ENCODE measurements at places on chromosomes 7 and 10.

DNA sequence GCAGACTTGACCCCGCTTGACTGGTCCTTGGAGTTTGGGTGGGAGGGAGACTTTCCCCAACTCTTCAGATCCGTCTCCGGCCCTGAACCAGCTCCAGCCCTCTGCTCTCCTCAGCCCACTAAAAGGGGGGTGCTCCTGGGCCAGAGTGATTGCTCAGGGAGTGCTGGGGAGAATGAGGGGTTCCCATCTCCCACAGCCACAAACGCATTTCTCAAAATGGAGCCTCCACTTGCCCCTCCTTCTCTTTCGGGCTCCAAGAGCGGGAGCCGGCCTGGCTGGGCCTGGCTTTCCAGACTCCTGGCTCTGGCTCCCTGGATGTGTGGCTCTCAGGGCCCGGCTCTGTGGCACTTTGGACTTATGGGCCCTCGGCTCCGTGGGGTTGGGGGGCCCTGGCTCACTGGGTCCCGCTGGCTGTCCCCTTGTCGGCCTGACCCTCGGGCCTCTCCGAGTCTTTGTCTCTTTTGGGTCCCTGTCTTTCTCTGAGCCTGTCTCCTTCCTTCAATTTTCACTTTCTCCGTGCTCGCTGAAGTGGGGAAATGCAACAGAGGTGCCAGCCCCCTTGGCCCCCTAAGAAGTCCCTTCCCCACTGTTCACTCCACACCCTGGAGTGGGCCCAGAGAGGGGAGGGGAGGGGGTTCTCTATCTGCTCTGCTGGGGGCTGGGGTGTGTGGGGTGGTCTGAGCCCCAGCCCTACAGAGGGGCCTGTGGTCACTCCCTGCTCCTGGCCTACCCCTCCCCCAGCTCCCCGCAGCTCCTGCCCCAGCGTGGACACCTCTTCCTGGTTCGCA, 713 bp downstream of the LZTS2 start:
- no peak for DNase-seq

DNA sequence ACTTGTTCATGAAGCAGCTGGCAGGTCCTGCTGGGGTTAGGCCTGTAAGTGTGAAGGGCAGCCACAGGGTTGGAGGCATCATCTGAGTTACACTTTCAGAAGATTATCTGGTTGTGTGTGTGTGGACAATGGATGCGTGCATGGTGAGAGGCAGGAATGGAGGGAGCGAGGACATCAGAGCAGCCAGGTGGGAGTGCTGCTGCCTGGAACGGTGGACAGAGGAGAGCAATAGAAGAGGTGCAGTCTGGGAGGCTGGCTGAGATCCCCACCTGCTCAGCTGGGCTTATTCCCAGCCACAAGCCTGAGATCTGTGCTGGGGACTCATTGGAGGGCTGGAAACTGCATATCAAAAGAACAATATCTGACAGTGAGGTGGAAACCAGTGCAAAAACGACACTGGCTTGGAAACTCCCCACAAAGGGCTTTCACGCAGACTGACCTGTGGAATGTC, 17.9 kb downstream of the ZNF488 start:
- DNase-seq: no peak

- DNase-seq: no peak
Measured at GRCh38 chr10:47330804-47331203, 8.6 kb downstream of the GDF2 start.

GRCh38 chr10:98235846-98236245, 32.1 kb downstream of the LOXL4 start:
- no peak for DNase-seq

- DNase-seq: no peak
Measured at GRCh38 chr10:91745090-91745831, 53.0 kb upstream of the TNKS2 start.

DNA sequence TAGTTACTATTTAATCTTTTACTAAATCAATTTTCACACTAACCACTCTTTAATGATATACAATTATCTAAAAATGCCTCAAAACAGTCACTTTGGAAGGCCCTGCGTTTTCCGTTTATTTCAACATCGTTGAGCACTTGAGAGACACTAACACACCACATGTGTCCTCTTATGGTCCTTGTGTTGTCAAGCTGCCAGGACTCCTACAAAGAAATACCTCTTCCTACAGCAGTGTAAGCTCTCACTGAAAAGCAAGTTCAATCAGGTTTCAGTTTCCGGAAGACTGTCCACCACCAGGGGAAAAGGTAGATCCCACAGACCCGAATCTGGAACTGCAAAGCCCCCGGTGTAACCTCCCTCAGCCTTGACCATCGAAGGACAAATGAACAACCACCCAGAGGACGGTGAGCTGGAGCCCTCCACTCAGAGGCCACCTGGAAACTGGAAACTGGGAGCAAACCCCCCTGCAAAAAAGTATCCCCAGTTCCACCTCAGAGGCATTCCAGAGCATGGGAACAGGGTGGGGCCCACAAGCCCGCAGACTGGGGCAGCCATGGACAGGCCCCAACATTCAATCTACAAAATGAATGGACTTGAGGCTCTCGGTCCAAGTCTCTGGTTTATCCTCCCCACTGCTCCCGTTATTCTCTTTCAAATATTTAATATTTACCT, 37.6 kb downstream of the KCNH2 start:
- DNase-seq: no peak

DNA sequence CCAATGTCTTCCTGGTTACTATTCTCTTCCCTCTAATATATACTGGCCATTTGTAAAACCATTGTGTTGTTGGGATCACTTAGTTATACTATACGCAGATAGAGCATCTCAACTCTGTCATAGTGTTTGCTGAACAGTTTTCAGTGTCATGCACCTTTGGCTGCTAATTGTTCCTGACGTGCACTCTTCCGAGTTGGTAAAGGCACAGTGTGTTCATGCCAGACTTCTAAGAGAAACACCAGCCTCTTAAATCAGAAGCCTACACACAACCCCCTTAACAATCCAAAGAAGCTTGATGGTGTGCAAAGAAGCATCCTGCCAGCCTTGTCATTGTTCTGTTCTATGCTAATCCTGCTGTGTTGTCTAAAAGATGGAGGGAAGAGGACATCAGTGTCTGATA, 131.1 kb downstream of the MAPK8 start:
- DNase-seq: no peak

GRCh38 chr7:909358-910329, 33.3 kb downstream of the GET4 start:
- no peak for DNase-seq
